ENCODE measurements at places on chromosomes 4 and X. TPM values are rescaled to one million over a fixed set of nuclear protein-coding genes. Genes with fewer than 3 reads are reported as not detected.

Gene TMEM154
- 1.1 TPM for polyA plus RNA-seq

Gene CSN1S1
- not detected for polyA plus RNA-seq

DNA sequence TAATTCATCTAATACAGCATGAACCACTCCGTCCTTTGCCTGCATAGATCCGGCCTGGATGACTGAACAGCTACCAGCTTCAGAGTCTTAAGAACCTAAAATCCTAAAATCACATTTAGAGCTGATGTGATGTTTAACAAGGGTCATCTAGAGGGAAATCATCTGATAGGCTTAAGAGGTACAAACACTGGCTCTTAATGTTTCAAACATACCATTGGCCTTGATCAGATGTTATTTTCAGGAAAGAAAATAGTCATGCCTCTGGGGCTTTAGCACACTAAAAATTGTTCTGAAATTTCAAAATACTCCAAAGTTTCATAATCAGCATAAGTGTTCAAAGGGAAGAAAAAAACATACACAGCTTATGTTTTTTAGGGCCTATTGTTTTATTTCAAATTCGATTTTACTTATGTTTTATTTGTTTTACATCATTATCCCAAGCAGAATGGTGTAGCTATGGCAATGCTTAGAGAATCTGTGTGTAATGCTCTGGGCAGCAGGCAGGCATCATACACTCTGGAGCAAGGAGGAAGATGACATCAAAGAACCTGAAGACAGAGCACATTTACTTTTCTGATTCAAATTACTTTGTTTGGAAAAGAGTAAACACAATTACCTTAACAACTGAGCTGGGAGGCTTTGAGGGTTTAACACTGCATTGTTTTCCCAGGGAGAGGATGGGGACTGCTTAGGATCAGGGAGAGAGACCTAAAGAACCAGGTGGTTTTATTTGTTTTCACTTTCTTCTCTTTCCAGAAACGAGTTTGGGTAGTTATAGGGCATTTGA, 25.3 kb upstream of the LEF1 start:
- DNase-seq, result peak; percentile 7

- no peak for DNase-seq
Measured at GRCh38 chr4:100547541-100548199, 29.8 kb upstream of the EMCN start.
